ENCODE measurements at places on chromosomes 12 and 14.
A peak's percentile ranks its signal among the peaks of the same experiment; 100 is the strongest.

- DNase-seq: no peak
Measured at GRCh38 chr12:108387771-108388170, 48.7 kb upstream of the CMKLR1 start.

- DNase-seq: peak; percentile 99
Measured at GRCh38 chr12:53180220-53180930, at the start of the genes CSAD and ZNF740. CSAD (minus strand) TSS chr12:53180925; CDS start chr12:53173470, 7,455 bp downstream. ZNF740 (plus strand) TSS chr12:53180722; CDS start chr12:53181984, 1,262 bp downstream.

- peak; percentile 77 for DNase-seq
Measured at GRCh38 chr14:100537446-100538350, 49.5 kb downstream of the BEGAIN start.

GRCh38 chr12:15919418-15919817, 8.3 kb downstream of the DERA start:
- no peak for DNase-seq

DNA sequence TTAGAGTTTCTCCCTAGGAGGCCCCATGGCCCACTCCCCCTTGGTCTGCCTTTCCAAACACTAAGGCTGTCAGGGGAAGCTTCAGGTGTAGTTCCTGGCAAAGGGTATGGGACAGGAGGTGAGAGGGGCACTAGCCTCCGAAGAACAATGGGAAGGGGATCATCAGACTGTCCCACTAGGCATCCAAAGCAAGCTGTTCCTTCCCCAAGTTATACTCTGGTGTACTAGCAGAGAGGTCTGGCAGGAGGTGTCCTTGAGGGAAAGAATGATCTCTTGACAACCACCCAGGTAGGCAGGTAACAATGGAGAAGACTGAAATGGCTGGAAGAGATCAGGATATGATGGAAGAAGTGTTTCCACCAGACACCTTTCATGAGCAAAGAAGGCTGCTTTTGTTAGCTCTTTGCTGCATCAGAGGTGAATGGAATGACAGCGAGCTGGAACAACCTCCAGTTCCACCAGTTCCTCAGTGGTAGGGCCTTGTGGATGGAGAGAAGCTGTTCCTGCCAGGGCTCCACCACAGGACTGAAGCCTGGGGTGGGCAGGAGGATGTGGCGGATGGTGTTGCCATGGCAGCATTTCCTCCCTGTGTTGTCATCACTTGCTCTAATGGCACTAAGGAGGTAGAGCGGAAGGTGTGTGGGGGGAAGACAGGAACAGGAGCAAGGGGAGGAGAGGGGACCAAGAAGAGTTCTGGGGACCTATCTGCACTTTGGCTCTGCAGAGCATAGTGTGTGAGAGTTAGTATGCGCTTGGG, 2.3 kb upstream of the AGAP2 start:
- no peak for DNase-seq

- DNase-seq: no peak
Measured at GRCh38 chr12:49348781-49349180, 2.1 kb downstream of the DNAJC22 start.

DNA sequence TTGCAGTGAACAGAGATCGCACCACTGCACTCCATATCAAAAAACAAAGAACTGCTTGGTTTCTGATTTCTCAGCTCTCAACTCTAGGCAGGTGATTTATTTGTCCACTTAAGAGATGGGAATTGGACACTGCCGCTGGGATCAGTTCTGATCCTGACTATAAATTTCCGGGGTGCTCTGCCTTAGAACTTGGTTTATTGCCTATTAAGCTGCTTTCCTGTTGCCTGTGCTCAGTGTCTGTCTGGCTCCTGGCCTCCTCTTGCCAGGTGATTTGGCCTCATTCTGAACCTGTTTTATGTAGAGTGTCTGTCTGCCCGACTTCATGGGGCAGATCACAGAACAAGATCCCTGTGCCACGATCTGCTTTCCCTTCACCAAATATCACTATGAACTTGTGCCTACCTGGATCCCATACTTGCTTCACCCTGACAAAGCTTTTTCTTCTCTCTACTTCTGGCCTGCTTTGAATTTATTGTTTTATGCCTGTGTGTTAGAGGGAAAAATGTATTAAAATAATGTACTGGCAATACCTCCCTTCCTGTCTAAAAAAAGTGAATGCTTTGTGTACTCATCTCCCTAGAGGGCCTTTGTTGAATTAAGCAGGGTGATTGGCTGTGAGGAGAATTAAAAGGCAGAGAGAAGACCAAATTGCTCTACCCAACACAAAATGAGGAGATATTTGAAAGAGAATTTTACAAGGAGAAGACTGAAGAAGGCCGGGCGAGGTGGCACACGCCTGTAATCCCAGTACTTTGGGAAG, 27.6 kb downstream of the CDKN1B start:
- no peak for DNase-seq

DNA sequence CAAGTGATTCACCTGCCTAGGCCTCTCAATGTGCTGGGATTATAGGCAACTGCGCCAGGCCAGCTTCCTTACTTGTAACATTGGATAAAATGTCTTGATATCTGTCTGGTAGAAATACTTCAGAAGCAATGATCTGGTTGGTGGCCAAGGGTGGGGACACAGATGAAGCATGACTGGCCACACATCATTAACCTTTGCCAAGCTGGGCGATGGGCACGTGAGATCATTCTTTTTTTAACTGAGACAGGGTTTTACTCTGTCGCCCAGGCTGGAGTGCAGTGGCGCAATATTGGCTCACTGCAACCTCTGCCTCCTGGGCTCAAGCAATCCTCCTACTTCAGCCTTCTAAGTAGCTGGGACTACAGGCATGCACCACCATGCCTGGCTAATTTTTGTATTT, 31.1 kb downstream of the PLEKHH1 start:
- DNase-seq: no peak

DNA sequence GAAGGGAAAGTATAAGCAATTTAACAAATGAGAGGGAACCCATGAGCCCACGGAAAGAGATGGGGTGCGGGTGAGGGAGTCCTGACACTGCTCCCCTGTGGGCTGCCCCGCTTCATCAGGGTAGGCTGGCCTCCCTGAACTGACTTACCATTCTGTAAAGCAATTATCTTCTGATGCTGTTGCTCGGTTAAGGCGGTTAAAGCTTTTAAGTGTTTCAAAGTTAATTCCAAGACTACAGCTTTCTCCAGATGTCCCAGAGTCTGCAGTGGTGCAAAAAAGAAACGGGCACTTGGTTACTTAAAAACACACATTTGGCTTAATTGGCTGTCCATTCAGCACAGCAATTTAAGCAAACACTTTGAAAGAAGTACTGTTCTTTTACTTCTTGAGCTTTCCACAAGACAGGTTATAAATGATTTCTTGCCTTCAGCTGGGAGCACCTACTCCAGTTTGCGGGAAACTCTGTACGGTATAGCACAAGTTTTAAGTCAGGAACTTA, 1.3 kb downstream of the BHLHE41 start:
- DNase-seq: no peak
